ENCODE measurements at places on chromosomes 5 and 9.

DNA sequence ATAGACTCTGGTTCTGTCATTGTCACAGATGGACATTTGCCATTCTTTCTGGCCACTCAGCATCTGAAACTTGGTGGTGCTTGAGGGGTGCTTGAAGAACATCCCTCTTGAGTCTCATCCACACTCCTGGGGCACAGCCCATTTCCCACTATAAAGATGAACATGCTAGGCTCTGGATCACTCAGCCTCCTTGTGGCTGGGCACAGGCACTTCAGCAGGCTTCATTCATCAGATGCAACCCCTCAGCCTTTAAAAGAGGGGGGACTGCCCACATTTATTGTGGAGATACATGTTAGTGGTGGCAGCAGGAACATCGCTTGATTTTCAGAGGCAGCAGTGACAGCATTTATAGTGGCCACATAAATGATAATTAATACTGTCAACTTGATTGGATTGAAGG lies 124.7 kb upstream of the NIPBL start:
- no peak overlapping the region for H3K4me3 ChIP-seq
- DNase-seq: no peak
- no peaks in the 10 kb centered on the region for H3K4me1 ChIP-seq
- no peaks in the 10 kb centered on the region for H3K27me3 ChIP-seq
- no peaks in the 10 kb centered on the region for H3K36me3 ChIP-seq

DNA sequence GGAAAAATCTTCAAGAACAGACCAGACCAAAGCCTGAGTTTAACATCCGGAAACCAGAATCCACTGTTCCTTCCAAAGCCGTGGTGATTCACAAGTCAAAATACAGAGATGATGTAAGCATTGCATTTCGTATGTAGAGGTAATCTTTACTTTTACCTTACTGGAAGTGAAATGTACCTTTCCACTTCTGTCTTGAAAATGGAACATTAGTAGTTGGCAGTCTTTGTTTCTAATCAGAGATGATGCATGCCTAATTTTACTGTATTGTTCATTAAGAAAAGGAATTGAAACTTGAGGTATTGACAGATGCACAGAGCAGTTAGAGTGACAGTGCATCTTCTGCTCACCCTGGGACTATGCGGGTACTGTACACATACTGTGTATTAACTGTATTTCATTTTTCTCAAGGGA lies 34.6 kb downstream of the HABP4 start:
- H3K27ac ChIP-seq: no peak overlapping the region
- no peak for DNase-seq
- H3K4me1 ChIP-seq: peaks cover 13% of the 10 kb centered on the region
- H3K4me3 ChIP-seq: no peak overlapping the region

GRCh38 chr5:76765249-76765648 lies 49.3 kb downstream of the F2R start:
- no peaks in the 10 kb centered on the region for H3K4me1 ChIP-seq
- H3K36me3 ChIP-seq: no peaks in the 10 kb centered on the region
- no peak overlapping the region for H3K27ac ChIP-seq

DNA sequence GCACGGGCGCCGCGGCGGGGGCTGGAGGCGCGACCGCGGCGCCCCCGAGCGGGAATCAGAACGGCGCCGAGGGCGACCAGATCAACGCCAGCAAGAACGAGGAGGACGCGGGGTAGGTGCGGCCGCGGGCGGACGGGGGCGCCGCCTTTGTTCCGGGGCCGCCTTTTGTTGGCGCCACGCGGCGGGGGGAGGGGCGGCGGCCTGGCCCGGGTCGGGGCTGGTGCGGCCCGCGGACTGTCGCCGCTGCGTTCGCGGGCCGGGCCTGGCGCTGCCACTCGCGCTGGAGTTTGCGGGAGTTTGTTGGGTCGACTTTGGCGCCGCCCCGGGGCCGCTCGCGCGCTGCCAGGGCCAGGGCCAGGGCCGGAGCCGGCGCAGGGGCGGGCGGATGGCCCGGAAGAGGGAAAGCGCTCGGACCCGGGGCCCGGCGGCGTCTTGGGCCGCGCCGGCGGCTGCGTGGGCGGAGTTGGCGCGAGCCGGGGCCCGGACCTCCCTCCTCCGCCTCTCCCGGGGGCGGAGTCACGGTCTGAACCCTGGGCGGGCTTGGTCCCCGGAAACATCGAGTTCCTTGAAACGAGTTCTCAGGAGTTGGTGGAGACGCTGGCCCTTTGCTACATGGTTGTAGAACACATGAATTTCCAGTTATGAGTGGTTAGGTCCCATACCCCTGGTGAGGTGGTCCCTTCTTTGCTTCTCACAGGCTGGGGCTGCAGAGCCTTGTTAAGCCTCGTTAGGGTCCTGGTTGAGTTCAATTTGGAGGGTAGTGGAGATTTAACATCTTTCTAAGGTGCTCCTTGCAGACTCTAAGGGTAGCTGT lies 809 bp downstream of the HNRNPAB start:
- H3K4me3 ChIP-seq: peak overlapping the region; percentile 77
- H3K4me1 ChIP-seq: peaks cover 30% of the 10 kb centered on the region
- peak; percentile 91 for DNase-seq
- H3K27ac ChIP-seq: peak overlapping the region; percentile 91

- DNase-seq: no peak
- no peaks in the 10 kb centered on the region for H3K27me3 ChIP-seq
- no peak overlapping the region for H3K27ac ChIP-seq
Observed at GRCh38 chr5:5373351-5373989, 49.0 kb upstream of the ICE1 start.

- H3K27ac ChIP-seq: no peak overlapping the region
- no peak overlapping the region for H3K4me3 ChIP-seq
- DNase-seq: no peak
- H3K4me1 ChIP-seq: no peaks in the 10 kb centered on the region
- peaks cover 8% of the 10 kb centered on the region for H3K27me3 ChIP-seq
Observed at GRCh38 chr5:133652951-133653759, 40.8 kb upstream of the FSTL4 start.

- DNase-seq: no peak
- H3K27ac ChIP-seq: no peak overlapping the region
- H3K4me1 ChIP-seq: peaks cover 6% of the 10 kb centered on the region
- no peak overlapping the region for H3K4me3 ChIP-seq
- H3K27me3 ChIP-seq: no peaks in the 10 kb centered on the region
Observed at GRCh38 chr5:54146390-54146789, 164.0 kb downstream of the ARL15 start.

- no peaks in the 10 kb centered on the region for H3K4me1 ChIP-seq
- H3K4me3 ChIP-seq: no peak overlapping the region
- H3K27ac ChIP-seq: no peak overlapping the region
- H3K36me3 ChIP-seq: peaks cover 71% of the 10 kb centered on the region
- no peaks in the 10 kb centered on the region for H3K27me3 ChIP-seq
- no peak for DNase-seq
Observed at GRCh38 chr9:122294531-122294930, 29.8 kb downstream of the MRRF start.

- H3K36me3 ChIP-seq: peaks cover 18% of the 10 kb centered on the region
- H3K4me3 ChIP-seq: no peak overlapping the region
- H3K27me3 ChIP-seq: no peaks in the 10 kb centered on the region
- no peak overlapping the region for H3K27ac ChIP-seq
- DNase-seq: no peak
Observed at GRCh38 chr9:6894135-6894534, 136.4 kb downstream of the KDM4C start.

DNA sequence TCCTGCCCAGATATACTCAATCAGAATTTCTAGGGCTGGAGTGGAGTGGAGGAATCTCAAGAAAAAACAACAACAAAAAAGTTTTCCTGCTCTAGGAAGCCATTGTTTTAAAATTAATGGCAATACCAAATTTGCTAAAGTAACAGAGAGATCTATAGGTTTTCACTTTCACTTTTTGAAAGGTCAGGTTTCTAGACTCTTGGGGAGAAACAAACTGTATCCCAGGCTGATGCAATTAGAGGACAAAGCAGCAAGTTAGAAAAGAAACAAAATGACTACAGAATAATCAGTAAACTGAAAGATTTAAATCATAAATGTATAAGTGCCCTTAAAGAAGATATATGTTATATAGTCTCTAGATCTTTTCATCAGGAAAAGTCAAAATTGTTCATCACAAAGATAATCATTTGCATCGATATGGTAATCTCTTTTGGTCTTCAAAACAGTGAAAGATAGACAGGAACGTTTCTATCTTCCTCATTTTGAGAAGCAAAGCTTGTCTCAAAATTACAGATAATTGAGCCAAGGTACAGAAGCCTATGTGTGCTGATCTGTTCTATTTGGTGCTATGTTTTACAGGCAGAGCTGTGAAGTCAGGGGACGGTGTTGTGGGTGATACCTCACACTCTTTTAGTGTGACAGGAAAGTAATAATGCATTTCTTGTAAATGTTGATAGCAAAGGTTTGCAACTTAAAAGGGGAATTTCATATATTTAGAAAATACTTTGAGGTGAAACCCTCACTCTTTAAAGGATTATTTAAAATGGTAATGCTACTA lies 1746.6 kb upstream of the C9orf72 start:
- no peaks in the 10 kb centered on the region for H3K36me3 ChIP-seq
- H3K27me3 ChIP-seq: no peaks in the 10 kb centered on the region
- no peak overlapping the region for H3K4me3 ChIP-seq
- no peak overlapping the region for H3K27ac ChIP-seq
- DNase-seq: no peak

DNA sequence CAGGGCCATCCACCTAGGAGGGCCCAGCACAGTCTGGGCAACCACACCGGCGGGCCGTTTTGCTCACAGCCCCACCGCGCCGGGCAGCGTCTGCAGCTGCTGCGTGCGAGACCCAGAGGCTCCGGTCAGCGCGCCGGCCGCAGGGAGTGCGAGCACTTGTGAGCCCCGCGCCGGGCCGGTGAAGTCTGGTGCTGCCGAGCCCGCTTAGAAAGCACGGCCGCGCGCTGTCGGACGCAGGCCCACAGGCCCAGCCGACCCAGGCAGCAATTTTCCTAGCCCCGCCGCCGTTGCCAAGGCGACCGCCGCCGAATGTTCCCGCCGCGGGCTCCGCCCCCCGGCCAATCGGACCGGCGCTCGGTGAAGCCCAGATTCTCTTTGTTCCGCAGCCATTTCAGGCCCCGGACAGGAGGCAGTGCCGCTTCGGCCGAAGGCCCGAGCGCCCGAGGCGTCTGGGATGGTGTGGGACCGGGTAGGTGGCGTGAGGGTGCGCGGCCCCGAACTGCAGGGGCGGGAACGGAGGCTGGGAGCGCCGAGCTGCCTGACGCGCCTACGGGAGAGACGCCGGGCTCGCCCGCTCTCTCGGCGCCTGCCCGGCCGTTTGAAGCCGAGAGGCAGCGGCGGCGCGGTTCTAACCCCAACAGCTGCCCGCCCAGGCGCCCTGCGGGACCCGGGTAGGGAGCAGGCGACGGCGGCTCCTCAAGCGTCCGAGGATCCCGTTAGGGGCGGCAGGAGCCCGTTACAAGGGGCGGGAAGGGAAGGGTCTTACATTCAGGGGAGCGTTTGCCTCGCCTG lies at the start of gene TNPO1:
Gene TNPO1 (plus strand): TSS at position 378 of the 792 bp plus-strand sequence. CDS start 77 bp downstream, at position 455.
- peak; percentile 97 for DNase-seq
- H3K27ac ChIP-seq: peak within 1 kb of the TSS; percentile 99
- no peaks in the 10 kb centered on the region for H3K27me3 ChIP-seq
- H3K4me1 ChIP-seq: peaks cover 19% of the 10 kb centered on the region

DNA sequence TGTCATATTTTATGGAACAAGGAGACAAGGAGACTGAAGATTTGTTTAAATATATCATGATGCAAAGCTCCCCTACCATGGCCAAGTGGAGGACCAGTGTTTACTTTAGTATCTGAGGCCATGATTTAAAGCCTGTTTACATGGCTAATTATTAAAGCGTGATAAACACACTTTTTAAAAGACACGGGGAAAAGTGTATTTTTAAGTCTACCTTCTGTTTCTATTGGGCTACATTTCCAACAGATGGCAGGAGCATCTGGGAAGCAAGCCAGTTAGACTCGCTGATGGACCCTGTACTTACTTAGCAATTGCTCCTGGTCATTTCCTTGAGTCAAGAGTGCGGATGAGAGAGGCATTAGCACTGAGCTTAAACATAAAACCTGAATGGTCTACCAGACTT lies 480.3 kb upstream of the SEMA6A start:
- no peak for DNase-seq
- no peaks in the 10 kb centered on the region for H3K27me3 ChIP-seq
- no peaks in the 10 kb centered on the region for H3K36me3 ChIP-seq
- H3K27ac ChIP-seq: no peak overlapping the region
- H3K4me3 ChIP-seq: no peak overlapping the region
- no peaks in the 10 kb centered on the region for H3K4me1 ChIP-seq

GRCh38 chr5:142600611-142601358 lies 85.1 kb downstream of the FGF1 start:
- peaks cover 6% of the 10 kb centered on the region for H3K4me1 ChIP-seq
- no peak overlapping the region for H3K4me3 ChIP-seq
- H3K27ac ChIP-seq: no peak overlapping the region
- no peaks in the 10 kb centered on the region for H3K36me3 ChIP-seq
- H3K27me3 ChIP-seq: no peaks in the 10 kb centered on the region

GRCh38 chr5:175610381-175610780 lies 47.5 kb upstream of the HRH2 start:
- no peak overlapping the region for H3K4me3 ChIP-seq
- H3K36me3 ChIP-seq: no peaks in the 10 kb centered on the region
- H3K27ac ChIP-seq: no peak overlapping the region
- no peak for DNase-seq

DNA sequence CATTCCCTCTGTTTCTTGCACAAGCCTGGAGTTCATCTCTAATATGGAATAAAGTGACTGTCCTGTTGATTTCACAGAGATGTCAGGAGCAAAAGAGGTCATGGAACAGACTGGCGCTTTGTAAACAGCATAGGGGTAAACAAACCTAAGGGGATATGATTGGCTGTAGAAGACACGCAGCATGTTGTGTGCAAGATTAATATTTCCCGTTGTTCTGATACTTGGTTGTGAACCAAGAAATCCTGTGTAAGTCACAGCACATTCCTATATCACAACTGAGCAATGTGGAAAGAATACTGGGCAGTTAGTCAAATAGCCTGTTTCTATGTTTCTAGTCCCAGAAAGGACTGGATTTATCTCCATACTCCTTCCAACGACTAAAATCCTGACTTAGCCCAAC lies 3.2 kb downstream of the ADAMTS12 start:
- no peaks in the 10 kb centered on the region for H3K36me3 ChIP-seq
- peak overlapping the region; percentile 52 for H3K4me3 ChIP-seq
- DNase-seq: no peak
- H3K27me3 ChIP-seq: peaks cover 8% of the 10 kb centered on the region
- peaks cover 6% of the 10 kb centered on the region for H3K4me1 ChIP-seq
- peak overlapping the region; percentile 36 for H3K27ac ChIP-seq

GRCh38 chr5:179182601-179183000 lies 122.4 kb downstream of the ZNF354C start:
- H3K27me3 ChIP-seq: no peaks in the 10 kb centered on the region
- H3K27ac ChIP-seq: no peak overlapping the region
- DNase-seq: no peak
- no peaks in the 10 kb centered on the region for H3K36me3 ChIP-seq

- no peak overlapping the region for H3K4me3 ChIP-seq
- H3K27me3 ChIP-seq: no peaks in the 10 kb centered on the region
- no peak overlapping the region for H3K27ac ChIP-seq
- H3K36me3 ChIP-seq: no peaks in the 10 kb centered on the region
Observed at GRCh38 chr5:125639858-125640257, 783.4 kb upstream of the GRAMD2B start.

DNA sequence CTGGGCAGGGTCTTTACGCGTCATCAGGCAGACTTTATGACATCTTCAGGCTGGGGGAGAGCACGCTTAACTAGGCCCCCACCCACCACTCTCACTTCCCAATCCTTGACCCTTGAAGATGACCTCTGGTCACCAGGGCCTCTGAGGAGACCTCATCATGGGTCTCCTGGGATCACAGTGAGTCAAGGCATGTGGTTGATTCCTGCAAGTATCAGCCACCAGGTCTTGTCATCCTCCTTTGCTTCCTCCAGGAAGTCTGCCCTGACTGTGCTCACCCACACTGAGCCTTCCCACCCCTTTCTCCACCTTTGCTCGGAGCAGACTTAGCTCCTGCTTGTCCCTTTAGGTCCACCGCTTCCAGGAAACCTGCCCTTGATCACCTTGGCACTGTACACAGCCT lies 17.3 kb downstream of the ODF2 start:
- no peak overlapping the region for H3K4me3 ChIP-seq
- no peaks in the 10 kb centered on the region for H3K4me1 ChIP-seq
- no peak overlapping the region for H3K27ac ChIP-seq
- no peaks in the 10 kb centered on the region for H3K27me3 ChIP-seq

All from upper lobe of right lung (tissue), 1 donor.